ENCODE measurements at places on chromosomes 1 and 21.

GRCh38 chr1:242828199-242828598 is 303.7 kb upstream of the PLD5 start:
- no peak for DNase-seq

DNA sequence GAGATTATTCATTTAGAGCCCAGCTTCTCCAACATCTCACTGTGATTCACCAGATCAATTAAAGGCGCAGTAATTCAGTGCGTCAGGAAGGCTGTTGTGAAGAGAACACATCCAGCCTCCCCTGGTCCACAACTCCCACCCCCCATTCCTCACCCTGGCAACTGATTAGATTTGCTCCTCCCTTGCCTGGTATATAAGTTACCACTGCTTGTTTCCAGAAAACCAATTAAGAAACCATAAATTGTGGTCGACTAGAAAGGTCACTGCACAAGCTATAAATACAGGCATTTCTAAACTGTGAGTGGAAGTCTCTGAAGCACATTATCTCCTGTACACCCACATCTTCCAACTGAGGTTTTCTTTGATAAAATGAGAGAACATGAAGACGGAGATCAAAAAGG is 41.9 kb downstream of the FAM163A start:
- no peak for DNase-seq

DNA sequence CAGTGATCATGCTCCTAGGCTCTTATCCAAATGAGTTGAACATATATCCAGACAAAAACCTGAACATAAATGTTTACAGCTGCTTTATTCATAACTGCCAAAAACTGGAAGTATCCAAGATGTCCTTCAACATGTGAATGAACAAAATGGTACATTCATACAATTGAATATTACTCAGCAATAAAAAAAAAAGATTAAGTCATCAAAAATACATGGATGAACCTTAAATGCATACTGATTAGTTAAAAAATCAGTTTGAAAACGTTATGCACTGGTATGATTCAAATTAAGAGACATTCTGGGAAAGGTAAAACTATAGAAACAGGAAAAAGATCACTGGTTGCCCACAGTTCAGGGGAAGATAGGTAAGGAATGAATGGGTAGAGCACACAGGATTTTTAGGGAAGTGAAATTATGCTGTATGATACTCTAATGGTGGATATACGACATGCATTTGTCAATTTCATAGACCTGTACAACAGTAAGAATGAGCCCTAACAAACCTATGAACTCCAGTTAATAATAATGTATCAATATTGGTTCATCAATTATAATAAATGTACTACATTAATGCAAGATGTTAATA is 3.1 kb downstream of the LRRC40 start:
- DNase-seq: no peak

- no peak for DNase-seq
These were observed 62.5 kb downstream of the SLC16A1 start for GRCh38 chr1:112893288-112894009.

DNA sequence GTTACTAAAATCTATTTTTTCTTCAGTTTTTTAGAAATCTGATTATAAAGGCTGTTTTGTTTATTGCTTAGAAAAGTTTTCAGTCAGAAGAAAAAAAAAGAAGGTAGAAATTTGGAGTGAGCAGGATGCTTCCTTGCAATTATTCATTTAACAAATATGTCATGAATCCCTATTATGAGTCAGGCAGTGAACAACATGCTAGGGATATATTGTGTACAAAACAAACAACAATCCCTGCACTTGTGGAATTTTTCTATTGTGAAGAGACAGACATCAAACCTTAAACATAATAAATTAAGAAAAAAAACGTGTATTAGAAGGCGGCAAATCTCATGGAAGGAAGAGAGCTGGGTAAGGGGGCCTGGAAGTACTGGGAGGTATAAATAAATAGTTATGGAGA is 664.1 kb upstream of the CAMK1G start:
- DNase-seq: no peak

- no peak for DNase-seq
These were observed 7.9 kb upstream of the GNPAT start for GRCh38 chr1:231232870-231233734.

- no peak for DNase-seq
These were observed 68.4 kb upstream of the LRRC7 start for GRCh38 chr1:69499203-69499803.

DNA sequence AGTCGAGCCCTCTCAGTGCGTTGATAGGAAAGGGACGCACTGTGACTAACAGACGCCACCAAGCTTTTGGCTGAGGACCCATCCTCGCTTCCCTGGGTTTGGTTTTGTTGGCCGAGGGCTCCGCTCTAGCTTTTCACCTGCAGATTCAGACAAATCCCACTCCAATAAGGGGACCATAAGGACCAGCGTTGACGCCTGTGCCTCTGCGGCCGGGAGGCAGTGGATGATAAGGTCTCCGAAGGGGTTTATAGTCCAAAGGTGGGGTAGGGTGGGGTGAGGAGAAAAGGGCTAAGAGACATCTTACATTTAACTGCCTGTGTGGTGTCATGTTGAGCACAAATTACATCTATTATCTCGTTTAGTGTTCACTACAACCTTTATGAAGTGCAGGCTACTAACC is 760 bp downstream of the PEX14 start:
- DNase-seq: no peak

- DNase-seq: no peak
These were observed 46.5 kb upstream of the PARP1 start for GRCh38 chr1:226454349-226454748.

GRCh38 chr1:165306543-165307434 is 49.7 kb downstream of the LMX1A start:
- DNase-seq: no peak

DNA sequence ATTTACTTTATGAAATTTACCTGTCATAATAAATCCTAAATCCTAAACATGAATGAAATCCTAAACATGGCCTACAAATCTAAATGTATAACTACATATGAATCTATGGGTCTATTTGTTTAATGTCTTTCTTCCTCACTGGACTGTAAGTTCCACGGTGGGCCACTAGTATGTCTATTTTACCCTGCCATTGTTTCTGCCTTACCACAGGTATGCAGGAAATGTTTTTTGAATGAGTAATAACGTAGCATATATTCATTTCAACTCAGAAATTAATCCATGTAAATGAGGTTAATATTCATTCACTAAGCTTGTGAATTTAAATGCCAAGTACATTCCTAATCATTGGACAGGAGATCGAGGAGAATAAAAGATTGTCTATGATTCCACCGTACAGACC is 35.3 kb downstream of the B3GALNT2 start:
- DNase-seq: no peak

DNA sequence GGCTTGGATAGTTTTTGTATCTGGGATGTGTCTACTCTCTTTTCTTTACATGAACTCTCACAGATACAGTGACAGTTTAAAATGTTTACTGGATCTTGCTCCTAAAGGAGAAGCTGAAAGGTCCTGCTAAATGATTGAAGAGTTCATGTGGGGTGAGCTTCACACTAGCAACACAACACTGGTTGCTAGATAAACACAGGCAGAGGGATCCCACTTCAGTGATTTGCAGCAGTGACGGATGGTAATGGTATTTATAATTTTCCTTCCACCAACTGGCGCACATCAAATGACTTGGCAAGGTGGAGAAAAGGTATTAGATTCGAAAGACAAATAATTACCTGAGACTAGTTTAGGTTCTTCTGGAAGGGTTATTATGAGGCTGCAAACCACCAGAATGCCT is 270.2 kb downstream of the TBX15 start:
- no peak for DNase-seq

DNA sequence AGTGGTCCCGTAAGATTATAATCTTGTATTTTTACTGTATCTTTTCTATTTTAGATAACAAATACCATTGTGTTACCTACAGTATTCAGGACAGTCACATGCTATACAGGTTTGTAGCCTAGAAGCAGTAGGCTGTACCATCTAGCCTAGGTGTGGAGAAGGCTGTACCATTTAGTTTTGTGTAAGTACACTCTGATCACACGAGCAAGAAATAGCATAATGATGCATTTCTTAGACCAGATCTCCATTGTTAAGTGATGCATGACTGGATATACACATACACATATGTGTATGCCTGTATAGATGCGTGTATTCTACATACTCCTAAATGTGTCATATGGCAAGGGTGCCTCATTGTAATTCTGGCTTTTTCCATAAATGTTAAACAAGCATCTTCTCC is 33.9 kb downstream of the GALNT2 start:
- no peak for DNase-seq

- peak; percentile 39 for DNase-seq
These were observed 416 bp upstream of the RNF187 start for GRCh38 chr1:228486596-228487335.

GRCh38 chr1:115322631-115323030 is 15.4 kb downstream of the NGF start:
- DNase-seq: no peak

DNA sequence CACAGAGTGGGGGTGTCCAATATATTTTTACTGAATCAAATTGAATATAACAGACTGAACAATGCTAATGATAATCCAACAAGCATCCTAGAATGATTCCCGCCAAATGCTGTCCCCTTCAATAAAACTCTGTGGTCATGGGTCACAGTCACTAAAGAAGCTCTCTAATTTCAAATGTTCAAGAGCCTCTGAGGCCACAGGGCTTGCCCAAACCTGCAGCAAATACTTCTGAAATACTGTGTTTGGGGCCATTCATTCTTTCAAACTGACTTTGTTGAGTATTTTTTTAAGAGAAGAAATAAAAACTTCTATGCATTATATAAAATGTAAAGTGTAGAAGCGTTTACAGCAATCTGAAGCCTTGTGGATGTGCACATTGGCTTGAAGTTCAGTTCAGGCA is 7.6 kb upstream of the BEND5 start:
- DNase-seq: no peak

DNA sequence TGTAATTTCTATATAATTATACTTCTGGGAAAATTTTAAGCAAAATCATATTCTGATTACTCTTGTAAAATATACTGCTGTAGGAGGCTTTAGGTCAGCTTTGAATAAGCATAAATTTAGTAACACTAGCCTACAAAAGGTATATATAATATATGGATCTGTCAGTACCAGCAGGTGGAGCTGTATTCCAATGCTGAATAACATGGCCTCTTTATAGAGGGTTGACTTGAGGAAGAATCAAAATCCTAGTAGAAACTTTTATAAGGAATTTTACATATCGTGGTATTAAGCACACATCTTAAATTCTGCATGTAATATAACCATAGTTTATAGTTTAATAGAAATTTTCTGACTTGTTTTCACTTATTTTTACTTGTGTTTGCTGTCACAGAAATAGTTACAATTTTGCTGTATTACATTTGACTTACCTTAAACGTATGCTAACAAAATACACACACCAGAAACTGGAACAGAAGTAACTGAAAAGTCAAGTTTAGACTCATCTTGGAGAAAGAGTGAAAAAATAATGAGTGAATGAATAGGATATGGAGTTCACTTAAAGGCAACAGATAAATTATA is 79.3 kb downstream of the HMCN1 start:
- no peak for DNase-seq

DNA sequence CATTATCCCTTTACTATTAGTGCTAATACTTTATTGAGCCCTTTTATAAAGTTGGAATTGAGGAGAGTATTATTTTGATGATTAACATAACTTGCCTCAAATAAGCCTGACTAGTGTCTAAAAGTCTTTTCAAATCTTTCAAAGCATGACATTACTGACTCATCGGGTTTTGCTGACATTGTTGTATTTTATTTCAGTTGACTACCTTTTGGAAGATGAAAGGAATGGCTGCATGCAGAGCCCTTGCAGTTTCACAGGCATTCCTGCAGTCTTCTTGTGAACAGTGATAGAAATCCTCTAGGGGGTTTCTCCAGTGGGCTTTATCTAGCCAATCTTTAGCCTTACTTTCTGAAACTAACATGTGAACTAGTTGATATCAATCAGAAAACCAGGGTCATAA is 43.0 kb upstream of the TMEM61 start:
- no peak for DNase-seq

DNA sequence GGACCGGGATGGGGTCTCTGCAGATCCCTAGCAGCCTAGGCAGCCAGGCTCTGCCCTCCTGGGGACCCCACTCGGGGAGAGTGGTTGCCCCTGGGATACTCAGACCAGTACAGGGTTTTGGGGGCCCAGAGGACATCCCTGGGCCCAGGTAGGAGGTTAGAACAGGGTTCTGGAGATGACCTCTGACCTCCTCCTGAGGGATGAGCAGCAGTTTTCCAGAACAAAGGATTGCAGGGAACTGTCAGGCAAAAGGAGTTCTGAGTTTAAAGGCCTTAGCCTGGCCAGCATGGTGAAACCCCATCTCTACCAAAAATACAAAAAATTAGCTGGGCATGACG is 20.4 kb upstream of the VPS13D start:
- DNase-seq: no peak
